HTR-8/SVneo (cell line): ENCODE measurements at places on chromosomes 5 and 9.

- DNase-seq, result no peak
Observed at GRCh38 chr5:159415301-159415937, 85.1 kb upstream of the IL12B start.

- DNase-seq, result no peak
Observed at GRCh38 chr5:10064546-10065195, 185.0 kb downstream of the ATPSCKMT start.

DNA sequence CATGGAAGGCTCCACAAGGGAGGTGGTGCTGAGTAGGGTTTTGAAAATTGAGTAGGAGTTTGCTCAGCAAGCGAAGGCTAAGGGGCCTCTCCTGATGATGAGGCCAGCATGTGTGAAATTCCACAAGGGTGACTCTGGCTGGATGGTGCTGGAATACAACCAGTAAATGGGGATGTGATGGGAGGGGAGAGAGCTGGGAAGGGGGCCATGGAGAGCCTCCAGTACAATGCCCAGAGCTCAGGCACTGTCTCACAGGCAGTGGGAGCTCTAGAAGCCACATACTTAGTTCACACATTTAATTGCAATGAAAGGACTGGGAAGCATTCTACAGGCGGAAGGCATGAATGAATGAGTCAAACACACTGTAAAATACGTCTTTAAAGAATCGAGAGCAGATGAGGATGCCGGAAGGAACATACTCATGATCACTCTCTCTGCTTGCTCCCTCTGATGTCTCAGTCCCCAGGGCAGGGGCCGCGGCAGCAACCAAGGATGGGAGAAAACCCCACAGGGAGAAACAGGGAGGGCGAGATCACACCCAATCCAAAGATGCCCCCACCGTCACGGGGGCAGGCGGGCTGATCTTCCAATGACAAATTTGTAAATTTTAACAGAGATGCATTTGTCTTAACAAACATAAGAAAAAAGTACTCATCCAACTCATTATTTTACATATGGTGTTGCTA is 261.0 kb downstream of the NSG2 start:
- no peak for DNase-seq

- DNase-seq, result no peak
Observed at GRCh38 chr5:123754908-123755307, 242.9 kb downstream of the CSNK1G3 start.

- DNase-seq, result no peak
Observed at GRCh38 chr5:170581211-170581610, 77.4 kb downstream of the KCNIP1 start.

DNA sequence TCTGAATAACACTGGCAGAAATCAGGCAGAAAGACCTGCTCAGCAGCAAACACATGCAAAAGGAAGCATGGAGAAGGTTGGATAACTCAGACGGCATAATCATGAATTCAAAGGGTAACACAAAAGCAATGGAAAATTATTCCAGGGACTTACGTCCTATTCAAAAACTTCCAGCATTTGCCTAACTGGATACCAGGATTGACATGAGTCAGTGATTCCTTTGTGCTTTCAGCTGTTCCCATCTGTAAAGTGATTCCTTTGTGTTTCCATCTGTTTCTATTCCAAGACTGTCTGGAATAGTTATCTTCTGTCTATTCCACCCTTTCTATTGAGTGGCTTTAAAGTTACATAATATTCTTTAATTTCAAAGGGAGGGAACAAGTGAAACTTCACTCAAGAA is 1361.7 kb upstream of the CDH9 start:
- no peak for DNase-seq

DNA sequence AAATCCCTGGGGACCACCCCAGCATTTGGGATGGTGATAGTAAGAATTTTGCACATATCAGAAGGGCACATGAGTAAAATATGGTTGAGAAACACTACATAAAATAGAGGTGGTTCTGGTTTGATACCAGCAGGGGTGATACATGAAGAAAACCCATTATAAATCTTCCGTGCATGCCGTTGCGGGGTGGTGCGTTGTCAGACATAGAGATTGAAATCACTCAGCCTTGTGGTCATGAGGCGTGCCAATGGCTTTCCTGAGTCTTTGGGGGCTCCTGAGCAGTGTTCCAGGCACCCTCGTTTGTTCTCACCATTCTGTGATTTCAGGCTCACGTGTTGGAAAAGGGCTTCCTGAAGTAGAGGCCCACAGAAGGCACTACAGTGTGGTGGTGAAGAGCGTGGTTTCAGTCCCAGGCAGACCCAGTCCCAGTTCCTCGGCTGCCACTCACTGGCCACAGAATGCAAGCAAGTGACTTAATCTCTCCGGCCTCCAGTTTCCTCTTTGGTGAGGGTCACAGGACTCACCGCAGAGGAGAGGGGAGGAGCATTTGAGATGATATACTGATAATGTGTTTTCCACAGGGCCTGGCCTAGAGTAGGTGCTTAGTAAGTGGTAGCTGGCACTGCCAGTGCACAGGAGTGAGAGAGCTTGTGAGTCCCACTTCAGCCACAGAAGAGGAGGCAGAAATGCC is 20.5 kb upstream of the GLRX start:
- peak; percentile 77 for DNase-seq

GRCh38 chr5:76388791-76389512 is 14.1 kb upstream of the IQGAP2 start:
- no peak for DNase-seq

GRCh38 chr9:137745541-137745991 is 126.8 kb downstream of the EHMT1 start:
- no peak for DNase-seq

- no peak for DNase-seq
Observed at GRCh38 chr9:134224127-134224526, 59.8 kb upstream of the RNU6ATAC start.

DNA sequence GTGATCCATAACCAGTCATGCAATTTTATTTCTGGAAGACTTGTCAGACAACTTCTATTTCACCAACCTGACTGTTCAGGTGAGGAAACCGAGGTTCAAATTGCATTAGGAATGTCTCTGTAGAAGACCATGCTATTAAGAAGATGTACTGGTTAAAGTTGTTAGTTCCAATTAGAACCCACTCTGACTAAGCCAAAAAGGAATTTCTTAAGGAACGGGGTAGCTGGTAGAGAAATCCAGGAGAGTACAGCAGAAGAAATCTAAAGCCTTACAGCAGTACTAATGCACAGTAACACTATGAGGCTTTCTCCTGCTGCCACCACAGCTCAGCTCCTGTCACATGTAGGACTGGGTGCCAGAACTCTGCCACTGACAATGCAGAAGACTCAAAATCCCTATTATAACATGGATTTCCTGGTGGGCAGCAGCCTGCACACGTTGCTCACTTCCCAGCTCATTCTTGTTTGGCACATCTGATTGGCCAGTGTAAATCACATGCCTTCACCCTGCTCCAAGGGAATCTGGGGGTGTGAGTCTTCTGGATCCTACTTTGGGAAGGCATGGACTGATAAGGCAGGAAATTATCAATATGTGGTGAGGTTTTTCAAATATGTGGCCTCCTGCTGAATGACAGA is 37.1 kb downstream of the CAST start:
- no peak for DNase-seq

DNA sequence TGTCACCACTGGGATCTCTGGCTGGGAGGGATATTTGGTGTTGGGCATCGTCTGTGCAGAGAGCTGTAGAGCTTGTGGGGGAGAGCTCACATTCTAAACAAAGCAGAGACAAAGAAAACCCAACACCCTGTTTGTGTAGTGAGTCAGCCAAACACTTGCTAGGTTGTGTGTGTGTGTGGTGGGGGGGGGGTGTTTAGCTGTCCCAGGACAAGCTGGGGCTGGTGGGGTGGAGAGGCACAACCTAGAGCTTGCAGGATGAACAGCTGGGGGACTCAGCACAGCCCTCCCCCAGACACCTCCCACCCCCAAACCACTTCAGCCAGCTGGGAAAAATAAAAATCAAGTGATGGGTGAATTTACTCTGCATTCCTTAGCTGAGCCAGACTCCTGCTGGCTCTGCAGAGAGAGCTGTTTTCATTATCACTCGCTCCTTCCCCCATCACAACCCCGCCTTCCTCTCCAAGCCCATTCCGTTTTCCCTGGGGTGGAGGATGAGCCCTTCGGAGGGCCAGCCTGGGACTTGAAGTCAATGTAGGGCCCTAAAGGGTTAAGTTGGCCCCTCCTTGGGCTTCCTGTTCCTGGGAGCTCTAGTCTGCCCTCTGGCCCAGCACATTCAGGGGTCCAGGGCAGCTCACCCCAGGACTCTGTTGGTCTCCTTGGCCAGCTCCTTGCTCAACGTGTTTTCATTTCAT is 2.6 kb downstream of the OLFML2A start:
- peak; percentile 56 for DNase-seq

- no peak for DNase-seq
Observed at GRCh38 chr5:135604056-135604455, 25.3 kb upstream of the CXCL14 start.

DNA sequence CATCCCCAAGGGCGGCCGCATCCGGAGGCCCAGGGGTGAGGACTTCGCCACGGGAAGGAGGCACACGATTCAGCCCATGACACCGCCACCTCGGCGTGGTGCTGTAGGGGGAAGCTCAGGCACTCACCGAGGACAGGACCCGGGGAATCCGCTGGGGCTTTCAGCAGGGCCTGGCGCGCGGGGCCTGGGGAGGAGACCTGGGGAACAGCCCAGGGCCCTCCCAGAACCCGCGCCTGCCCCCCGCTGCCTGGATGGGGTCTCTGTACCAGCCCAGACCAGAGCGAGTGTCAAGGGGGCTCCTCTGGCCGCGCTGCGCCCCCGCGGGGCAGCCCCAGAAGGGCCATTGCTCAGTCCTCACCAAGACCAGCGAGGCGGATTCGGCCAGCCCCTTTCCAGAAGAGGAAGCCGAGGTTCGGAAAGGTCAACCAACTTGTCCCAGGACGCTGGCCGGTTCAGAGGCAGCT is 12.8 kb downstream of the COL23A1 start:
- DNase-seq, result no peak

GRCh38 chr5:4651806-4652565 is 488.1 kb upstream of the ADAMTS16 start:
- no peak for DNase-seq

GRCh38 chr5:75335486-75335885 is 1.5 kb upstream of the HMGCR start:
- no peak for DNase-seq

DNA sequence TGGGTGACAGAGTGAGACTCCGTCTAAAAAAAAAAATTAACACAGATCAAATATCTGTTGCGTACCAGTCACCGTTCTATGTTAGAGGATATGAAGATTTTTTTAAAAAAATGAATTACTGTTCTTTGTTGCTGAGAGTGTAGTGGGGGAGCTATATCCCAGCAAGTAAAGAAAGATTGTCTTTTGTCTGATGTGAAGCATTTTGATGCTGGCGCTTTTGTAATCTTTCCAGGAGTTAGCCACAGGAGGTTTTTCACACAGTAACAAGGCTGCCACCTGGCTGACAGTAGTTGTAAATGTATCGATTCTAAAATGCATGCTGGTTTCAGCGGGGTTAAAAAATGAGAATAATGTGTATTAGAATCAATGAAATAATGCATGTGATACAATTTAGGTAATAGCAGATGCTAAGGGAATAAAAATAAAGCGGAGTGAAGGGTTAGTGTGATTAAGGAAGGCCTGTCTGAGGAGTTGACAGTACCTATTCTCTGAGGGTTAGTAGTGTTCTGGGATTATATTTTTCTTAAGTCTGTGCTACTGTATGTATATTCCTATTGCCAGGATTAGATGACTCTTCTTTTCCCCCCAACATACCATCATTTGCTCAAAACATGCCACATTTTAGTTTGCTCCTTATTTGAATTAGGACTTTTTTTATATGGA is 3.4 kb downstream of the LMNB1 start:
- peak; percentile 52 for DNase-seq

GRCh38 chr5:123785162-123786071 is 273.4 kb downstream of the CSNK1G3 start:
- no peak for DNase-seq

DNA sequence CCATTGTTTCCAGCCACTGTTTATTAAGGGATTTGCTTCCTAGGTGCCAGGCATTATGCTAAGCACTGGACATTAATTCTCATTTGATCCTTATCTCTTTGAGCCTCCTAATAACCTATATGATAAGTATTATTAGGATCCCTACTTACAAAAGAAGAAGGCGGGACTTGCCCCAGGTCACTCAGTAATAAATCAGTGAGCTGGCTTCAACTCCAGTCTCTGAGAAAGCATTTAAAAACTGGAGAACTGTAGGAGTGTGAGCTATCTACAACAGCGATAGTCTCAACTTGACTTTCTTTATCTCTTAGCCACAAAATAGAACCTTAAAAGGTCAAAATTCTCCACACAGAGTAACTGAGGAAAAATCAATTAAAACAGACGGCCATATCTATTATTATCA is 155.0 kb downstream of the GNAQ start:
- no peak for DNase-seq

DNA sequence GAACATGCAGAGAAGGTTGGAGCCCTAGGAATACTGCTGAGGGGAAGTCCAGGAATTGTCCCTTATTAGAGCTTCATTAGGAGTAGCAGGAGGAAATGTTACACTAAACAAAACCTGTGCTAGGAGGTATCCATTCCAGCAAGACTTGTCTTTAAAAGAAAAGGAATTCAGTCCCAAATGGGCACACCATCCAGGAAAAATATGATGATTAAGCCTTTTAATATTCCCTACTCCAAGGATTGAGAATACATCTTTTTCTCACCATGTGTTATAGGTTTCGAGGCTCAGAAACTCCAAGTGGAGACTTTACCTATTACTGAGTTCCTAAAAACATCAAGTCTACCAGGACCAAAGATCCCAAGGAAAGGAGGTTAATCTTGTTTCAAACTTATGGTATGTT is 179.3 kb downstream of the MCTP1 start:
- no peak for DNase-seq

- DNase-seq, result no peak
Observed at GRCh38 chr5:90866915-90867731, 308.5 kb downstream of the ADGRV1 start.

- no peak for DNase-seq
Observed at GRCh38 chr9:36888551-36888950, 145.5 kb downstream of the PAX5 start.

DNA sequence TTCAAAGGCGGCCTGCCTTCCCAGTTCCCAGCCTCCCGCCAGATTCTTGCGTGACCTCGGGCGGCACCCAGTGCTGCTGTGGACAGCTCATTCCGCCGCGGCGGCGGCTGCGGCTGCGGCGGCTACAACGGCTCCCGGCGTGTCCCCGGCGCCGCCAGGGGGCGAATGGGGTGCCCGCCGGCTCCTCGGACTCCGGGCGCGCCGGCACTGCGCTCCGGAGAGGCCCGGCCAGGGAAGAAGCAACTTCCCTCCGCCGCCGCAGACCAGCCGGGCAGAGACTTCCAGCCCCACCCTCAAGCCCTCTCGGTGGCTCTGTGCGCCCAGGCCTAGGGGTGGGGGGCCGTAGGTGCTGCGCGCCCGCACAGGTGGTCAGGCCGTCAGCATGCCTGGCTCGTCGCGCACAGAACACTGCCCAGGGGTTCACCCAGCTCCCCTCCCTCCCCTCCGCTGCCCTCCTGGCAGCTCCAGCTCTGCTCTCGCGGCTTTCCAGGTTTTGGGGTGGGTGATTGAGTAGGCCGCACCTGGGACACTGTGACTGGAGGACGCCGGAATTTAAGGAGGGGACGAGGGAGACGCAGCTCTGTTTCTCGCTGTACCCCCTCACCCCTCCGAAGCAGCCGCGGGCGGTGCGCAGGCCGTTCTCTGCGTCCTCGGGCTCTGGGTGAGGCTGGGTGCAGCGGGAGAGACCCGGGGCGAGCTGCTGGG is 20.2 kb downstream of the IGIP start:
- peak; percentile 44 for DNase-seq
